Central memory CD4-positive, alpha-beta T cell (primary cell): ENCODE measurements at places on chromosomes 11 and 22.

DNA sequence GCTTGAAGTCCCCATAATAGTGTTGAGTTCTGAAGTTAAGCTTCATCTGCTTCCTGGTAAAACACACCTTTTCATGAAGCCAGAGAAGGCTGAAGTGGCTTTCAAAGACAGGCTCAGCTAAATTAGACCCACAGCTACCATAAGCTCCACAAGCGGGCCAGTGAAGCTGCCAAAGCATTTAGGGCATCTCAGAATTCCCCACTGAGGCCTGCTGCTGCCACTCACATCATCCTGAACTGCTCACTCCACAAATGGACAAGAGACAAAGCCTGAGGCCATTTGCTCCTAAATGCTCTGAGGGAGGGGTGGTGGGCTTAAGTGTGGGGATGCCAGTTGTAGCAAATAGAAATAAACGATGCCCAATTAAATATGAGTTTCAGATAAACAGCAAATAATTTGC is 14.6 kb downstream of the CCDC83 start:
- DNase-seq = no peak

- DNase-seq = no peak
These were observed 423 bp downstream of the PEX16 start for GRCh38 chr11:45917286-45917622.

DNA sequence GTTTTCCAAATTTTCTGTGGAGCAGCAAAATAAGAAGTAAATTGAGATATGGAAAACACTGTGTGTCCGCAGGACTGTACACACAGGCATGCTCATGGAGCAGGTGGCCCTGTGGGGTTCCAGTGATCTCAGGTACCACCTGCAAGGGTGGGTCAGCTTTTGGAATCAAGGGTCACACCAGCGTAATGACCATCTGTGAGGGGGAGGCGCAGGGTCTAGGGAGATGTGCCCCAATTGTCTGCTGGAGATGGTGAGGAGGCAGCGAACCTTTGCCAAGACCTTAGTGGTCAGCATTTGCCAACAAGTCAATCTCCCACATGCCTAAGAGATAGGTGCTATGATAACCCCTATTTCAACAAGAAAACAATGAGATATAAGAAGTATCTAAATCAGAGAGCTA is 49.4 kb downstream of the SHANK2 start:
- DNase-seq = no peak

- DNase-seq = peak; percentile 79
These were observed 1.9 kb downstream of the TIRAP start for GRCh38 chr11:126284829-126285228.

- peak; percentile 62 for DNase-seq
These were observed 9.4 kb downstream of the PGM2L1 start for GRCh38 chr11:74388678-74389327.

DNA sequence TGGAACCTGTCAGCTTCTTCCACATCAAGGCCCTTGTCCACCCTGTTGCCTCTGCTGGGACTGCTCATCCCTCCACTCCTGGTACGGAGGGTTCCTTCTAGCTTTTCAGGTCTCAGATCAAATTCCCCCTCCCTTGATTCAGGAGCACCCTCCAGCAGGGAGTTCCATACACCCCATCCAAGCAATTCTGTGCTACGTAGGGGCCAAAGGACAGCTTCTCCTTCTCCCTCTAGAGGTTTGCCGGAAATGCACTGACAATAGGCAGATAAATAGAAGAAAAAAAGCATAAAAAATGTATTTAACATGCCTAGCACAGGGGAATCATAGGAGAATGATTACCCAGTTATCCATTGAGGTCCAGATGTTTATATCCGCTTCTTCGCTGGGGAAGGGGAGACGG is 3.3 kb upstream of the CARD10 start:
- no peak for DNase-seq

DNA sequence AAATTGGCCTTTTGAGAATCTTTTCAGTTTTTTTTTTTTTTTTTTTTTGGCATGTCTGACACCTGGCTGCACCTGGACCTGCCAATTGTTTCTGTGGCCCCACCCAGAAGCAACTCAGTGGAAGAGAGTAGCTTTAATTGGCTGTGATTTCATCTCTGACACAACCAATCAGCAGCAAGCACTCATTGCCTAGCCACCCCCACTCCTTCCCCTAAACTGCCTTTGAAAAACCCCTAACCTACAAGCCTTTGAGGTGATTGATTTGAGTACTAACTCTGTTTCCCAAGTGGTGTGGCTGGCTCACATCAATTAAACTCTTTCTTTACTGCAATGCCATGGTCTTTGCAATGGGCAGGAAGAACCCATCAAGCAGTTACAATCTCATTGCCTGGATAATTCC is 98.2 kb upstream of the CHORDC1 start:
- no peak for DNase-seq

DNA sequence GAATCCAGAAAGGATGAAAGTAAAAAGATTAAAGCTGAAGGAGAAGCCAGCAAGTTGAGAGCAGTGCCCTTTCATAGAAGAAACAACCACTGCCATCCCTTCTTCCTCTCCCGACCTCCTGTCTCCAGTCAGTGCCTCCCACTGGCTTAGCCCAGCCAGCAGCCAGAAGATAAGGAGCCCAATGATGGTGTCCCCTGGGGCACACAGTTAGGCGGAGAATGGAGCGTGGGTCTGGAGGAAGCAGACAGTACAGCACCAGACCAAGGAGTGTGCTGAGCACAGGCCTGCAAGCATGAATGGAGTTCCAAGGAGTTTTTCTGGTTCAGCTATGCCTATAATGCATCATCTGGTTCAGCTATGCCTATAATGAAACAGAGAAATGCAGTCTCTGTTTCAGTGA is 54.3 kb upstream of the TNRC6B start:
- no peak for DNase-seq

DNA sequence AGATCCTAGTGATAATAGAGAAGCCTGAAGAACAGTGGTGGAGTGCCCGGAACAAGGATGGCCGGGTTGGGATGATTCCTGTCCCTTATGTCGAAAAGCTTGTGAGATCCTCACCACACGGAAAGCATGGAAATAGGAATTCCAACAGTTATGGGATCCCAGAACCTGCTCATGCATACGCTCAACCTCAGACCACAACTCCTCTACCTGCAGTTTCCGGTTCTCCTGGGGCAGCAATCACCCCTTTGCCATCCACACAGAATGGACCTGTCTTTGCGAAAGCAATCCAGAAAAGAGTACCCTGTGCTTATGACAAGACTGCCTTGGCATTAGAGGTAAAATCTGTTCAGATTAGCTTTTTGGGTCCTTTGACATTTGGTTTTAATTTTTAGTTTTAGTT is 16.7 kb downstream of the CRKL start:
- DNase-seq = no peak

DNA sequence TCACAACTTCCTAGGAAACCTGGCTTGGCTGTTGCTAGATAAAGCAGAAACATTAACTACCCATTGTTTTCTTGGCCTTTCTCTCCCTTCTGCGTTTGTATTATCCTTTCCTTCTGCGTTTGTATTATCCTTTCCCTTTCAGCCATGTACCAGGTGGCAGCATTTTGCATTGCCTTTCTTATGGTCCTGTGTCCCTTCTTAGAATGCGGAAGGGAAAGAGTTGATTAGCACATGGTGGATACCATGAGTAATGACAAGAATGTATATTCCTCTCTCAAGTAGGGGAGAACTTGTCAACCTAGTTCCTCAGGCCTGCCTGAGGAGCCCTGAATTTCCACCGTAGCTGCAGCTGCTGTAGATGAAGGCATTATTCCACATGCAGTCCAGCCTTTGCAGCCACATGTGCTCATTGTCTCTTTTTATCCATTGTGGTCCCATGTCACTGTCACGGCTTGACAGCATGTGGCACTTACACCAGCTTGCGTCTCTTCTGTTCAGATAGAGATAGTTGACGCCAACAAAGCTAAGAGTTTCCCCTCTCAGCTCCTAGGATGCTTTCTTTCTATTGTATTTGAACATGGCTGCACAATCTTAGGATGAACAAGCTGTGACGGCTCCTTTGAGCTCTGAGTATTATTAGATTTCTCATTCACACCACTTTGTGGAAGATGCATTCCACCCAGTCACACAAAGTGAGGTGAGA is 44.8 kb downstream of the SLN start:
- DNase-seq = no peak

DNA sequence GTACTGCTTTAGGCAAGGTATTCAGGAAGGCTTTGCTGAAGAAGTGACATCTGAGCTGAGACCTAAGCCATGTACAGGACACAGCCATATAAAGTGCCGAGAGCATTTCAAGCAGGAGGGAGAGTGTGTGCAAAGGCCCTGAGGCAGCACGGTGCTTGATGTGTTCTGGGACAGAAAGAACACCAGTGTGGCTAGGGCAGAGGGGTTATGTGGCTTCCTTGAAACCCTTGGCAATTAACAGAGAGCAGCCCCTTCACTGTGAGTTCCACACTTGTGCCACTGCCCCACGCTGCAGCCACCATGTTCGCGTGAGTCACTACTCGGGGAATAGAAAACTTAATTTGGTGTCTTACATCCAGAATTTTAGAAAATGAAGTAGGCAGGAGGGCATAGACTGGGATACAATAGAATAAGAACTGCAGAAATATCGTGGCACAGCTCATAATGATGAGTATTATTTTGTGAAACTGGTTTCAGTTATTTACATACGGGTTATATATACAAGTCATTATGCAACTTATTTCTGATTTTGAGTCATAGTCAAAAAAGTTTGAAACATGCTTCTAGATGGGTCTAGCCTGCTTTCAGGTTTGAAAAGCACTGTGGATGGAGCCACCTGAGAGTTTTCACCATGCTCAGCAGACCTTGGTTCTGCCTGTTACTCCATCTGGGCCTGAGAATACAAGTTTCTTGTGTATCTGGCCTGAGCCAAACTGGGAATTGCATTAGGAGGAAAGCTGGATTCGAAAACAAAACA is 11.8 kb downstream of the IL10RA start:
- DNase-seq = no peak

- no peak for DNase-seq
These were observed 556.1 kb downstream of the SOX6 start for GRCh38 chr11:15800111-15800800.

- DNase-seq = no peak
These were observed 1.7 kb downstream of the UVRAG start for GRCh38 chr11:75816561-75817239.

DNA sequence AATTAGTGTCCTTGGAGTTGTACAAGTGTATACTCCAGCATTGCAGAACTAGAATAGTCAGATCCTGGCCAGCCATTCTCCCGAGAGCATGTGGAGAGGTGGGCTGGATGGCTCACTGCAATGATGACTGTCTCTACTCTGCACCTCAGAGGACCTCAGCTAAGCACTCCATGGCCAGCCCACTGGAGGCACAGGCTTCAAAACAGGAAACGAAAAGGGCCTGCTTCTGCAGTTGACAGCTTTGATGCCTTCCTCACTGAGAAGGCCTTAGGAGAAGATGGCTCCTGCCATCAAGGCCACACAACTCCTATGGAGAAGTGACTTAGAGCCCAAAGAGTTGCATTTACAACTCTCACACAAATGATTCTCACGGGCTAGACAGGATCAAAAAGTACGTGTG is 9.1 kb downstream of the POLD4 start:
- DNase-seq = no peak

DNA sequence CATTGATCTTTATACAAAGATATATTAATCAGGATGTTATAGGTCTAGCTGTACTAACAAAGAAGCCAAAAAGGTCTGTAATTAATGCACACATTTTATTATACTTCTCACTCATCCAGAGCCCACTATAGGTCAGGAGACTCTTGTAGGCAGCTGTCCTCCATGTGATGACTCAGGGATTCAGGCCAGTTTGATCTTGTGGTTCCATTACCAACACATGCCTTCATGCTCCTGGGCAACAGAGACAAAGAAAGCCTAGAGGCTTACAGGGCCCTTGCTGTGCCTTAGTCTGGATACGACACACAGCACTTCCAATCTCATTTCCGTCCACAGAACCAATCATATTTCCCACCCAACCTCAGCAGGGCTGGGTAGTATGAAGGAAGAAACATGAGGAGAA is 150.3 kb upstream of the NCAM1 start:
- DNase-seq = no peak

DNA sequence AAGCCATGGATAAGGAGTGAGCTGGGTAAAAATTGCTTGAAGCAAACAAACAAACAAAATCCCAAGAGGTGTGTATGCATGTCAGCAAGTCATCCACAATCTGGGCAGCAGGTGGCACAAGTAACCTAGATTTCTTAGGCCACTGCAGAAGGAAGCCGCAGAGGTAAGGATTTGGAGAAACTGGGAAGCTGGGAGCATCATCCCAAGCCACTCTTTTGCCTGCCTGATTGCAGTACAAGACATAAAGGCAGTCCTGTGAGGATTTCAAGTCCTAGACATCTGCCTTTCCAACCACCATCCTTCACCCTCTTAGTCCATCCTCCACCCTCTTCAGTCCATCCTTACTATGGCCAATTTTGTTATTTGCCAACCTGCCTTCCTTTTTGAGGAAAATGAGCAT is 67.2 kb upstream of the BMAL1 start:
- peak; percentile 18 for DNase-seq

DNA sequence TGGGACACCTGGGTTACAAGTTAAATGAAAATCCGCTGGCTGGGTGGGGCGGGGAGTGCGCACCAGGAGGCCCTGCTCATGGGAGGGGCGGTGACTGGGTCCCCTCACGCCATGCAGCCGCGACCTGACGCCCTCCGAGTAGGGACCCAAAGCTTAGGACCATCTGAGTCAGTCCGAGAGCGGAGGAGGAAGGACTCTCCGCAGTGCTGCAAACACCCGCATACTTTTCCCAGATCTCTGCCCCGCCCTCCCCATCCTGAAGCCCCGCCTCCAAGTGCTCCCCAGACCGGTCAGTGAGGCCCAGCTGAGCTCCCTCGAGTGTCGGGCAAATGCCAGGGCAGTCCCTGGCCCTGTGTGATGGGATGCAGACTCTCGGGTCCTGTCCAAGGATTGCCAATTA is 6.6 kb upstream of the FLI1 start:
- no peak for DNase-seq

DNA sequence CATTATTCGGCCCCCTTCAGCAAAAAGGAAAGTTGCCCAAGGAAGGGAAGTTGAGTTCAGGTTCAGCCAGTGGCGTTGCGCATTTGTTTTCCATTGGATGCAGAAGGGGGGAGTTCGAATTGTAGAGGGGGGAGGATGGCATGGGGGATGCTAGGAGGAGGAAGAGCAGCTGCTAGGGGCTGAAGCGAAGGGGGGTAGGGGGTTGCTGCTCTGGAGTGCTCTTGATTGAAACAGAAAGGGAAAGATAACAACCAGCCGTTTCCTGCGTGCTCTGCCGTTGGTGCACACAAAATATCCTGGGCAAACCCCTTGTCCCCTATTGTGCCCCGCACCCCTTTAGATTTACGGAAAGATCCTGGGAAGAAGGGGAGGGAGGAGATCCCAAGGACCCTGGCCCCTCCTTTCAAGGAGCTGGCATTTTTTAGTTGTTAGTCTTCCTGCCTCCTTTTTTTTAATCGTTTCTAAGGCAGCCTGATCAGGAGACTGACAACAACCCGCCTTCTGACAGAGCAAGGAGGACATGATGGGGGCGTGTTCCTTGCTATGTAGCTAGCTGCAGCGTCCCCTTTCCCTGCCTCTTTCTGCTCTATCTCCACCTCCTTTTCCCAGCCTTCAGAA is 2.1 kb downstream of the KMT2A start:
- peak; percentile 71 for DNase-seq

GRCh38 chr11:90476442-90477007 is 253.7 kb upstream of the CHORDC1 start:
- DNase-seq = no peak

- peak; percentile 61 for DNase-seq
These were observed 31.3 kb upstream of the YPEL1 start for GRCh38 chr22:21766691-21767462.
